Inflammatory macrophage treated with lipopolysaccharide for 1 hour (primary cell): ENCODE measurements at places on chromosomes 7 and 10.

- no peak for DNase-seq
Observed at GRCh38 chr10:86169506-86170254, 196.9 kb downstream of the GRID1 start.

GRCh38 chr10:30970760-30971460 is 60.8 kb downstream of the ZNF438 start:
- no peak for DNase-seq

GRCh38 chr7:159008417-159008816 is 136.2 kb downstream of the VIPR2 start:
- DNase-seq = no peak

DNA sequence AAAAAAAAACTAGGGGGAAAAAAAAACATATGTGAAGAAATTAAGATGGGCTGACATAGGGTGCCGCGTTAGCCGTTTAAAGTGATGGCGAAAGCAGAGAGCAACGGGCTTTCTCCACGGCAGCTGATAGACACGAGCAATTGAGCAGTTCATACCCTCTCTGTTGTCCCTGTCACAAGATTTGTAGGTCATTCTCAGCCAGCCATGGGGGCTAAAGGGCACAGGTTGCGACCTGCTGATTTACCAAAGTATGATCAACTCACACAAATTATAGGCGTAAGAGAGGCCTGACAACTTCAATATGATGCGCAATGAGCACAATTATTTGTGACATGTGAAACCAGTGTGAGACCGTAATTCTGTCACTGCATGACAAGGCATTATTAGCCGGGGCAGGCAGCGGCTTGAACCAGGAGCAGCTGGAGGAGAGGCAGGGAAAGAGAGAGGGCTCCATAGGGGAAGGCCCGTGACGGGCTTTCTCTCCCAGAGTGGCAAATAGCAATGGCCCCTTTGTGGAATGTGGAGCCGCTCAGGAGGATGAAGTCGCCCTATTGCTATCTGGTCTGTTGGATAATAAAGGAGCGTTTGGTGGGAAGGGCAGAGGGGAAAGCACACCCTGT is 195.1 kb upstream of the HABP2 start:
- no peak for DNase-seq

DNA sequence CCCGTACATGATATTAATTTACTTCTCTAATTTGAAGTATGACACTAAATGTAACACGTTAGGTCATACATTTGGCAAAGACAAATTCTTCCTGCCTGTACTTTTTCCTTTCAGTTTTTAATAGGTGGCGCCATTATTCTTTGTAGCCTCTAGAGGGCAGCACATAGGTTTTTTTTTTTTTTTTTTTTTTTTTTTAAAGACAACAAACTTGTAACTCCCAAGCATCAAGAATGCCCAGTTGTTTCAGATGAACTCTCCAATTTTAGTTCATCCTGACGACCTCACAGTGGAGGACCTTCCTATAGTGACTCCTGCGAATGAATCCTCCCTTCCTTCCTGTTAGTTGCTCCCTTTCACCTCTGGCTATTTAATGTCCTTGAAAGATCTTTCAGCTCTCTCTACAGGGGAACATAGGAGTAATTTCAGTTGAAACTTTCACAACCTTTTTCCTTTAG is 139.3 kb upstream of the HDAC9 start:
- DNase-seq = peak; percentile 82

DNA sequence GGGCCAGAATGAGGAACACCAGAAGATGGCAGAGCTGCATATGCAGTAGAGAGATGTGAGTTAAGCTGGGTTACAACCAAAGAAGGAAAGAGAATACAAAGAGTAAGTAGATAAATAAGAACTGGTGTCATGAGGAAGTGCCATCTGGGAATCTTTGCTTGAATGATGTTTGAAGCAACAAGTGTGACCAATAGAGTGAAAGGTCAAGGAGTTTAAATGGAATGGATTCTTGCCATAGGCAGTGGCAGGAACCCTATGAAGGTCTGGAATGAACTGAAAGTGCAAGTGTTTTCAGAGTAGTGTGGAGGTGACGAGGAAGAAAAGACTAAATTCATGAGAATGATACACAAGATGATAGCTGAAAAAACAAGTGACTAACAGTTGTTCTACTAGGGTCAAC is 21.6 kb downstream of the MEST start:
- DNase-seq = no peak

DNA sequence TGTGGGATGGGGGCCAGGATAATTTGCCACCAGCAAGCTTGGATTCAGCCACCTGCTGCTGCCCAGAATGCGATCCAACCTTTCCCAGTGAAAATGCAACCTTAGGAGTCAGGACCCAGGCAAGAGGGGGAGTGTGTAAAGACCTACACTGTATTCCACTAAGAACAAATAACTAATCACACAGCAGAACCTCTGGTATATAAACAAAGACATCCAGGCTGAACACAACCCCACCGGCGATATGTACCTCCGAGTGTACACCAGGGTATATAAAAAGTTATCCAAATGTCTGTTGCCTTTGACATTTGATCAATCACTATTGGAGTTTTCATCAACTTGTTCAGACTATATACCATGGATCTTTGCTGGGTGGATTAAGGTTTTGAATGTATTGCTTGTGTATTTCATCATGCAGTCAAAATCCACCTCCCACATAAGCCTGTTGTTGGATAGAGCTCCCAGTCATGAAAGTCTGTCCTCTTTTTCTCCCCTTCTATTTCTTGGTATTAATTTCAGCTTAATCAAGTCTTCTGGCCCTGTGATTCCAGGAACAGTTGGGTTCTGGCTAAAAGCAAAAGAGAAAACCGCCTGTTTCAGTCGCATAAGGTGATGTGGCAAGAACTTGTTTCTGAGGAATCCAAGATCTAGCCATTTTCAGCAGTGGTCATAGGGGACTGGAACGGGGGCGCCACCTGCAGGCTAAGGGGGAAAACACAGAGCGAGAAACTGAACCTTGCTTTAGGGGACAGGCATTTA is 290.7 kb downstream of the CCDC3 start:
- peak; percentile 62 for DNase-seq

DNA sequence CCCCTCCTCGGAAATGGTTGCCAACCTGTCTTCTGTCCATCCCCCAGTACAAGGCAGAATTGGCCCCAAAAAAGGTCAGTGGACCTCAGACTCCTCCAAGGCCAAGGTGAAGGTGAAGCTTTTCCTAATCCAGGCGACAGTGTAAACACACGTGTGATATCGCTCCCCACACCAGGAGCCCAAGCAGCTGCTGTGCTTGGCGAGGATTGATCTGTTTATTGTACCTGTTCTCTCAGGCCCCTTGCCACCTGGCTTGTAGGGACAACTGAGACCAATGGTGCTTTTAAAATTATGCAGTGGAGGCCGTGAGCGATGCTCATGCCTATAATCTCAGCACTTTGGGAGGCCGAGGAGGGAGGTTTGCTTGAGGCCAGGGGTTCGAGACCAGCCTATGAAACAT is 66.1 kb upstream of the GTF2IRD1 start:
- no peak for DNase-seq

DNA sequence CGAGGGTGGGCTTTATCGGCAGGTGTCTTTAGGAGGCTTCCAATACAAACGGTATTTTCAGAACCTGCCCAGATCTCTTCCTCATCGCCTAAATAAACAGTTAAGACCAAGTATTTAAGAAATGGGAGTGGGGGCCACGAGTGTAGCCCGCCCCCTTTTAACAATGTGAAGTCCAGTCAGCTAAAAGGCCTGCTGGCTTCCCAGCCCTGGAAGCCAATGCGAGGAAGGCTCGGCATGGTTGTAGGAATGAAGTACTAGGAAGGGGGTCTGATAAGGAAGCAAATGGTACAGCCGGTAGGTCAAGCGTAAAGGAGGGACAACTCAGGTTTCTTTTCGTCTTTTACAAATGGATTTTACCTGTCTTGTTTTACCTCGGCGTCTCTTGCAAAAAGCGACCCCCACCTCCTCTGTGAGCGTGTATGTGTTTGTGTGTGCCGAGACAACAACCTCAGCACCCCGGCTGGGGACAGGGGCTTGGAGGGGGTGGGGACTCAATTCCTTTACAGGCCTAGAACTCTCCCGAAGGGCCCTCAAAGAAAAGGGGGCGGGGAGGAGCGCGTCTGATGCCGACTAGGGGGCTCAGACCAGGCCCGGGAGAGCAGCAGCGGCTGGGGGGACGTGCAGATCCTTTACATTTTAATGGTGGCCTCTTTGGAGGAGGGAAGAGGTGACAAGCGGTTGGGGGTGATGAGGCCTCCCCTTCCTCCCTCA is 147.6 kb downstream of the GPR85 start:
- DNase-seq = no peak

GRCh38 chr10:22823109-22823508 is 104.7 kb upstream of the ARMC3 start:
- no peak for DNase-seq

- DNase-seq = no peak
Observed at GRCh38 chr7:28298870-28299518, 113.3 kb upstream of the CREB5 start.

DNA sequence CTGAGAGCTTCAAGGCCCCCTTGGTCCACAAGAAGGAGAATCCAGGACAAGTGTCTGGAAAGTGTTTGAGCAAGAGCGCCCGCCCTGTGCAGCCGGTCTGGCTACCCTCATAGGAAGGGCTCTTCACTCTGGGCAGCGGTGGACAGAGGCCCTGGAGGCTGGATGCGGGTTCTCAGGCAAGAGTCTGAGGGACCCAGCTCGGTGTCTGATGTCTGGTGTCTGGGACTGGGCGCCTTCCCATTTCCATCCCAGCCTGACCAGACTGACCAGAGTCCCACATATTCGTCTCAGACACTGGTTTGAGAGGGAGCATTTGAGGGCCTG is 59.8 kb downstream of the HK1 start:
- DNase-seq = no peak

DNA sequence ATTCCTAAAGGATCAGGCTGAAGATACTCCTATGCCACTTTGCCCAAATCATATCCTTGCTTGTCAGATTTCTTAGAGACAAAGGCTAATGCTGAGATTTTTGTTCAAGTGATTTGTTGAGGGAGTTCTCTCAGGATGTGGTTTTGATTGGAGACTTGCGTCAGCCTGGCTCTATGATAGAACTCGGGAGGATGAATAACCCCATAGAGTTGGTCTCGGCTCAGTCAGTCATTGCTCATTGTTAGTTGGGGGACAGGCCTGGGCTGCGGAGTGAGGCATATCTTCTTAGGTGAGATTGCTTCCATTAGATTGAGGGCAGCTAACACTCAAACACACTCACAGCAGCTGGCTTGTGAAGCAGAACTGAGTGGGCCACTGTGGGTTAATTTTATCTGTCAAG is 203.4 kb downstream of the KIF20B start:
- no peak for DNase-seq

- DNase-seq = no peak
Observed at GRCh38 chr7:93817526-93817925, 73.0 kb downstream of the TFPI2 start.

DNA sequence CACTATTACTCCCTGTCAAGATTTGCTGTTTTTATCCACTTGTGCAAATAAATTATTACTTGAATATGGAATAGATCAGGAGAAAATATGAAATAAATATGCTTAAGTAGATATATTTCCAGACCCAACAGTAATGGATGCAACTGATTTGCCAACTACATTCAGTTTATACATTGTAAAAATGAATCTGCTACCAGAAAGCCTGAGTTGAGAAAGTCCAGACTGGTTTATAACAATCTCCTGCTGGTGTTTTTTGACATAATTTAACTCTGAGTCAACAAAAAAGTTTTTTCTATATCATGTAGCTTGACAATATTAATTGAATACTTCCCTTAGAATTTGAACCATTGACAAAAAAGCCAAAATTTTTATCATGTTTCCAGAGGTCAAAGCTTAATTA is 265.8 kb upstream of the SEMA3D start:
- DNase-seq = no peak

DNA sequence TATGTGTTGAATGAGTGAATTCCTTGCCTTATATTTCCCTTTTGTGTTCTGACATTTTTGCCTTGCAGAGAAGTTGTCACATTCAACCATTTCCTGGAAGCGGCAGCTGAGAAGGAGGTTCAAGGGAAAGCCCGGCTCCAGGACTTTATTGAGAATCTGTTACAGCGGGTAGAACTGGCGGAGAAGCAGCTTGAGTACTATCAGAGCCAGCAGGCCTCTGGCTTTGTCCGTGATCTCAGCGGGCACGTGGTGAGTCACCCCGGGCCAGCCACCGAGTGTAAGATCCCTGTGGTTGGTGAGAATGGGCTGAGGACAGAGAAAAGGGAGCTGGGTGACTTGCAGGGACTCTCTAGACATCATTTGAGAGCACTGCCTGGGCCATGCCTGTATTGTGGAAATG is 14.2 kb downstream of the ZNF365 start:
- no peak for DNase-seq

DNA sequence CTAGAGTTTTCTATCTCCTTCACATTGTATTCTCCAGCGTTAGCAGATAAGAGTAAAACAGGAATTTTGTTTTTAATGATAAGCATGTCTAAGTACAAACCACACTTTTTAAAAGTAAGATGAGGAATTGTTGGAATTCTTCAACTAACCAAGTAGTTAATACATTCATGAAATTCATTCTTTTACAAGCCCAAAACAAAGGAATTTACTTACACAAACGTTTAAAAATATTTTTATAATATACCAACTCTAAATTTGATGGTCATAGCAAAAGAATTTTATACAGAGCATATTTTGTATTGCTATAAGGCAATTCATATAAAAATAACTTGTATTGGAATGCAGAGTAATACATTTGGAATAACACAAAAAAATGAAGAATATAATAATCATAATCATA is 51.3 kb downstream of the TWIST1 start:
- no peak for DNase-seq

- DNase-seq = no peak
Observed at GRCh38 chr10:81071087-81071796, 533.5 kb downstream of the SH2D4B start.

GRCh38 chr10:90591629-90592028 is 266.2 kb downstream of the HTR7 start:
- no peak for DNase-seq

DNA sequence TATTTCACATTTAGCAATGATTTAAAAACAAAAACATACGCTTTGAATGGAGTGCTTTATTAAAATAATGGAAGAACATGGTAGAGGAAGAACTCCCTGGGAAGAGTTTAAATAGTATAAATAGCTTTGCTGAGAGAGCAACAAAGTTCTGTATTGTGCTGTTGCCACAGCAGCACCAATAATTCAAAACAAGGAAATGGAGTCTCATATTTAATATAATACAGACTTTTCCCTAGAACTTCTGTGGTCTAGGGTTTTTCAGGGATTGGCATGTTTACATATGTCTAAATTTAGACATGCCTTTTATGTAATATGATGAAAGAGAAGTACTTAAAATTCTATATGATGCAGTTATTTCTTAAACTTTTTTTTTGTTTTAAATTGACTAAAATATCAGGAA is 217.2 kb upstream of the HDAC9 start:
- DNase-seq = no peak

GRCh38 chr7:35760143-35760745 is 40.6 kb upstream of the SEPTIN7 start:
- no peak for DNase-seq

- DNase-seq = no peak
Observed at GRCh38 chr7:115477193-115477651, 553.3 kb downstream of the TFEC start.

GRCh38 chr7:135536150-135536549 is 21.6 kb upstream of the NUP205 start:
- peak; percentile 20 for DNase-seq

- DNase-seq = peak; percentile 76
Observed at GRCh38 chr7:27697861-27698430, 35.3 kb upstream of the HIBADH start.

- no peak for DNase-seq
Observed at GRCh38 chr10:108454224-108454623, 1289.7 kb upstream of the SORCS1 start.
